ENCODE measurements at places on chromosomes 13 and 19.

- no peak for DNase-seq
Measured at GRCh38 chr13:32791545-32792172, 205.4 kb downstream of the PDS5B start.

DNA sequence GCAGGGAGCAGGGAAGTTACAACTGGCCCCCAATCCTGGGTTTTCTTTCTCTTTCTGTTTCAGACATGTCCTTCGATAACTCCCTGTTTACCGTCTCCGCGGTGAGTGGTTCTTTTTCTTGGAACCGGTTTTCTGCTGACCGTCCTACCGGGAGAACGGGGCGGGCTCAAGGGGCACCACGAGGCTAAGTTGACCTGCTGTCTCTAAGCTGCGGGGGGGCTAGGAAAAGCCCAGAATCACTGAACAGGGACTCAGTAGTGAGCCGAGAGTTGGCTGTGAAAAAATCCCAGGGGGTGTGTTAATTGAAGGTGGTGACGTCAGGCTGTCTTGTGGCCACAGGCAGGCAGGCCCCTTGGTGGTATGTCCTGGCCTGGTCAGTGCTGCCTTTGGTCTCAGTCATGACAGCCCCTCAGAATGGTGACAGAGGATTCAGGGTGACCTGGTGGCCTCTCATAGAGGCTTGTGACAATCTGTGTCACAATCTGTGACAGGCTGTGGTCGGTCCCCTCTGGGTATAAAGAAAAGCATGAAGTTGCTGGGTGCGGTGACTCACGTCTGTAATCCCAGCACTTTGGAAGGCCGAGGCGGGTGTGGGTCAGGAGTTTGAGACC, 8.1 kb upstream of the CARM1 start:
- no peak for DNase-seq

DNA sequence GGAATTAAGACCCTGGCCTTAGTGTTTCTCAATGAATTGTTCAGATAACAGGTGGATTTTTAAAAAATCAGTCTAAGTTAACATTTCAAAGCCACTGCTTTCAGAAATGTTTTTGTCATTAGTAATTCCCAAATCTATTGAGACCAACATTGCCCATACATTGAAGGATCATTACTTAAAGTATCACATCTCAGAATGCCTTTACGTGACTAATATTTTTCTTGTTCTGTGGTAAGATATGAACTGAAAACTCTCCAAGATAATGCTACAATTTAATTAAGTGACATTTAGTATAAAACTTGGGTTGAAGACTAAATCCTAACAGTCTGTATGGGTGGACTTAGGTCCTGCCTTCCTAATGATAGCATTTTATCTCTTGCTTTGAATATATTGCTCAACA, 59.4 kb upstream of the POSTN start:
- no peak for DNase-seq

GRCh38 chr13:42600943-42601342, 27.0 kb downstream of the TNFSF11 start:
- no peak for DNase-seq

GRCh38 chr13:44921931-44922758, 67.1 kb downstream of the NUFIP1 start:
- no peak for DNase-seq

All from activated effector memory CD4-positive, alpha-beta T cell treated with anti-CD3 and anti-CD28 coated beads, Interleukin-2, amount 50 U/mL, for 16 hours (primary cell).